ENCODE measurements at places on chromosomes 12 and 14.

GRCh38 chr12:19035536-19035935, 94.0 kb upstream of the PLEKHA5 start:
- no peak for DNase-seq

DNA sequence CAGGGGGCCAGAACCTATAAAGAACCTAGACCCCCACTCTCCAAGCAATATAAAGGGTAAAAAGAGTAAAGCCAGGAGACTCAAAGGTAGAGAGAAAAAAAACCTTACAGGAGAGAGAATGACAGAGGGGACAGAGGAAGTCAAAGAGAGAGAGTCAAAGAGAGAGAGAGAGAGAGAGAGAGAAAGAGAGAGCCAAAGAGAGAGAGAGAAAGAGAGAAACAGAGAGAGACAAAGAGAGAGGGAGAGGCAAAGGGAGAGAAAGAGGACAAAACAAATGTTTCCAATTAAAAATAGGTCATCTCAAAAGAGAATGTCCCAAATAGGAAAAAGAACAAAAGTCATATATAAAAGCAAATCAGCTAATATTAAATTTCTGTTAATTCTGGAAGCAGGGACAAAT, 251.5 kb downstream of the DPY19L2 start:
- no peak for DNase-seq

GRCh38 chr12:108302403-108303311, 36.5 kb downstream of the CMKLR1 start:
- DNase-seq, result no peak

DNA sequence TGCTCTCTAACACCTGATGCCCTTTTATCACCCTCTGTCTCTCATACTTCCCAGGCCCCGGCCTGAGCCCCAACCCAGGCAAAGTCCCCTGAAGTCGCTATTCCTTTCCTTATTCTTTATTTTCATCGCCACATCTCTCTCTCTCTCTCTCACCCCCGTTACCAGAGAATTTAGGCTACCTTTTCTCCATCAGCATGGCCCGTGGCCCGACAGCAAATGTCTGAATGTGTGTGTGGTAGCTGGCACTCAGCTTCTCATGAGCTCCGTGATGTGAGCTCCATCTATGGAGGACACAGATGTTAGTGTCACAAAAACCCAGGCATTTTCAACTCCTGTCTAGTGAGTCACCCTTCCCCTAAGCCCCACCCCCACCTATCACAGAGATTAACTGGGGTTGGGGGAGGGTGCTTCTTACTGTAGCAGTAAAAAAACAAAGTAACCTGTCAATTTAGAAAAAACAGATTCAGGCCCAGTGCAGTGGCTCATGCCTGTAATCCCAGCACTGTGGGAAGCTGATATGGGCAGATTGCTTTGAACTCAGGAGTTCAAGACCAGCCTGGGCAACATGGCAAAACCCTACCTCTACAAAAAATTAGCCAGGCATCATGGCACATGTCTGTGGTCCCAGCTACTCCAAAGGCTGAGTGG, 53.8 kb downstream of the VCPKMT start:
- DNase-seq, result peak; percentile 71

GRCh38 chr12:104577581-104577981, 120.8 kb downstream of the CHST11 start:
- DNase-seq, result no peak

- no peak for DNase-seq
Measured at GRCh38 chr14:36910578-36910977, 248.9 kb downstream of the PAX9 start.

Measured in stimulated activated CD4-positive, alpha-beta T cell treated with anti-CD3 and anti-CD28 coated beads, Interleukin-2, amount 100 ng/mL, for 24 hours (primary cell).